Fibroblast of skin of right quadriceps (primary cell): ENCODE measurements at places on chromosomes 6 and 20.

GRCh38 chr6:10882657-10883171 lies 873 bp upstream of the GCM2 start:
- DNase-seq = no peak

DNA sequence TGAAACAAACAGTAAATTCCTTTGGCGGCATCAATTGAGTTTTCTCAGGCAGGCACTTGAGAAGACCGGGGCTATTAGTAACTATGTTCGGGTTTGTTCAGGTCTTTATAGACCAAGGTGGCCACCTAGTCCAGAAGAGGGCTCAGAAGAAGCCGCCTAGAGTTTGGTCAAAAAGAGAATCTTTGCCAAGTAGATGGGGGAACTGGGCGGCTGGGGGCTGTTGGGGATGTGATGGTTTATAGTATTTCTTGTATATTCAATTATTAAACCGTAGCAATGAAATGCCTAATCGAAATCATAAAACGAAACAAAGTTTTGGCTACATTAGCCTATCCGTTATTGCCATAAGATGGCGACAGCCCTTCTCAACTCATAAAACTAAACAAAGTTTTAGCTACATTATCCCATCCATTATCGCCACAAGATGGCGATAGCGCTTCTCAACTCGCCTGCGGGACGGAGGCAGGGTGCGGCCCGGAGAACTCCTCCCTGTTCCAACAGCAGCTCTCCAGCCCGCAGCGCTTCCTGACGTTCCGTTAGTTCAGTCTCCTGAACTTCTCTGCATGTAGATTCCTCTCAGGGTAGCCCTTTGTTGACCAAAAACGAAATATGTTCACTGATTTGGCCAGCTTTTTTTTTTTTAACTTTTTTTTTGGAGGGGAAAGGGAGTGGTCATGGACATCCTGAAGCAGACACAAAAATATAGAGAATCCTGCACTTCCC lies 120.5 kb upstream of the PRSS16 start:
- peak; percentile 90 for DNase-seq

- DNase-seq = no peak
Measured at GRCh38 chr6:152920016-152920415, 62.8 kb downstream of the FBXO5 start.

DNA sequence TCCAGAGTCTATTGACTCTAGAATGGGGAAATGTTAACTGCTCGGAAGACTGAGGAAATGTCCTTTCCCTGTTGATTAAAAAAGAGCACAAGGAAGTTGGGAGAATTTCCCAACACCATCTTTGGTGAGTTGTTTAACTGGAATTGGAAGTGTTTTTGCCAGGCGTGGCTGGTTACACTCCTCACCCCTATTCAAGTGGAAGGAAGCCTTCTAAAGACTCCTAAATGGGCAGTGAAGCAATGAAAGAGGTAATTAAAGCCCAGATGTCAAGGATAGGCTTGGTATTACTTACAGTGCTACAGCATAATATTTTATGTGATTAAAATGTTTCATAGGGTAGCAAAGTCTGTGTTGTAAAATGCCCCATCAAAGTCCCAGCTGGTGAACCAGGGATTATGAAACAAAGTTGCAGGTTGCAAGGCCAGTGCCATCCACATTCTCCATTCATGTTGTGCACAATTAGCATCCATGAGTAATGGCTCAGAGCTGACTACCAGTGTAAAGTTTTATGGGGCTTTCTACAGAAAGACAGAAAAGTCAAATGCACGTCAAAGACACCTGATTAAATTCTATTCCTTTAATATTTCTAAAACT lies 52.6 kb downstream of the BTBD3 start:
- DNase-seq = no peak

DNA sequence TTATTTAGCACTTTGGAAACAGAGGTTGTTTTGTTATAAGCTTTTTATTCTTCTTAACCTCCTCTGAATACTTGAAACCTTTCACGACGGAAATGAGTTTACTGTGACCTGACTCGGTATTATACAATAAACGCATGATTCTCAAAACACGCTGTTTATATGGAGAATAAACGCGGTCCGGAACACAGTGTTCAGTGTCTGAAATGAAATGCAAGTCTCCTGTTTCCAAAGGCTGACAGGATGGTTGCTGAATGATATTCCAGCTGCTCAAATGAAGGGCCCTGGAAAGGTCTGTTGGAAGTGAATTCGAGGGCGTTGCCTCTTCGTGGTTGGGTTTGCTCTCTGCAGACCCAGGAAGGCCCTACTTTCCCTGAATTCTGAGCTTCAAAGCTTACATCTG lies 83.4 kb downstream of the RSPH3 start:
- DNase-seq = no peak

GRCh38 chr6:136526196-136526930 lies 23.9 kb downstream of the MAP7 start:
- peak; percentile 58 for DNase-seq

DNA sequence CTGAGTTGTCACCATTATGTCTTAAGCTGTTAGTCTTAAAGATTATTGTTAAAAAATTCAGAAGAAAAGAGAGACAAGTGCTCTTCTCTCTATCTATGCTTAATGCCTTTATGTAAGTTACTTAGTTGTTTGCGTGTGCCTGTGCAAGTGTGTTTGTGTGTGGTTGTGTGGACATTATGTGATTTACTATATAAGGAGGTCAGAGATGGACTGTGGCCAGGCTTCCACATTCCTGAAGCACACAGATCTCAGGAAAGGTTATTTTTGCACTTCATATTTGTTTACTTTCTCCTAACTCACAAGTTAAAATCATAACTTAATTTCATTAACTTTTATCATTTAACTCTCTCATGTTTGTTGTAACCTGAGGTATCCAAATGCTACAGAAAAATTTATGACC lies 14.5 kb downstream of the ENPP4 start:
- DNase-seq = no peak

DNA sequence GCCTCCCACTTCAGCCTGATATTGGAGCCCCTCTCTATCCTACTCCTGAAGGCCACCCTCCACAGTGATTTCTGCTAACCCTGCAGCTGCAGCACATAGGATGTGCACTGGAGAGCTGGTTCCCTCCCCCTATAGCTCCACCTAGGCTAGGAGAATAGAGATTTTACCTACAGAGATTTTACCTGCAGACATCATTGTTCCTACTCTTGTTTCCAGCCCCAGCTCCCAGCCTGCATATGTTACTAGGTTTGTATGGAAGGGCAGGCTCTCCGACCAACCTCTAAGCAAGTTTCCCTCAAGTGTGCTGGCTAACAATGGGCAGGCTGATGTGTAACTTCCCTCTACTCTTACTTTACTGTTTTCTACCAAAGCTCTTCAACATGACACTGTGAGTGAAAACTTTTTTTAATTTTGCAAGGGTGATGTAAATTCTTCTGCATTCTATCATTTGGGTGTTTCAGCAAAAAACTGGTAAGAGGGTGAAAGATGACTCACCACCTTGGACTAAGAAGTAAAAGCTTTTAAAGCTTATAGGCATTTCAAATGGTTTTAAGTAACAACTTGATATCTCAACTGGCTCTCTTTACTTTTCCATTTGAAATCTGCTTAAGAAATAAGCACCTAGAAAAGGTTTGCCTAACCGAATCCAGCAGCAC lies 106.8 kb downstream of the CDK19 start:
- DNase-seq = peak; percentile 59

- peak; percentile 5 for DNase-seq
Measured at GRCh38 chr6:41167173-41167963, 4.5 kb upstream of the TREM2 start.

- no peak for DNase-seq
Measured at GRCh38 chr6:6006006-6006427, 708 bp downstream of the NRN1 start.

DNA sequence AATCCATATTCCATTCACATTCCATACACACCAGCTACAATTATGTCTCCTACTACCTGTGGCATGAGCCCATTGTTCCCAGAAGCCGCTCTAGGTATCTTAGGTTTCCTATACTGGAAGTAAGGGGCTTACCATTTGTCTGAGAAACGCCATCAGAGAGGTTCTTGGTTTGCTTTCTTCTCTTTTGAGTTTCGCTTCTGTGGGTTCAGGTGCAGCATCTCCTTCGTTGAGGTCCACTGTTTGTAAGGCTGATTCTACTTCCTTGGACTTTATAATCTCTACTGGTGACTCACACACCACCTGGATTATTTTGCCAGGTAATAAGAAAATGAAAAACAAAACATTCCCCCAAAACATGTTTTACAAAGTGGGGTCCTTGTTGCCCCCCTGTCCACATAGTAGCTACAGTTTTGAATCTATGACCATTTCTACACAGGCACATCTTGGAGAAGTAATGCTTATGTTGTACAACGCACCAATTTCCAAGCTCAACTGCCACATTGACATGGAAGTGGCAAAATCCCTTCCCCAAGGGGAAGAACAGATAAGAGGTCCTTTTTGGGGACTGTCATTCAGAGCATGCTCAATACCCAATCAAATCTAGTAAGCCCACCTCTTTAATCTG lies 103.5 kb downstream of the BCAS1 start:
- no peak for DNase-seq

- DNase-seq = no peak
Measured at GRCh38 chr20:2357114-2357513, 23.6 kb upstream of the TGM6 start.

- DNase-seq = no peak
Measured at GRCh38 chr20:10524643-10525042, 89.5 kb downstream of the SLX4IP start.

DNA sequence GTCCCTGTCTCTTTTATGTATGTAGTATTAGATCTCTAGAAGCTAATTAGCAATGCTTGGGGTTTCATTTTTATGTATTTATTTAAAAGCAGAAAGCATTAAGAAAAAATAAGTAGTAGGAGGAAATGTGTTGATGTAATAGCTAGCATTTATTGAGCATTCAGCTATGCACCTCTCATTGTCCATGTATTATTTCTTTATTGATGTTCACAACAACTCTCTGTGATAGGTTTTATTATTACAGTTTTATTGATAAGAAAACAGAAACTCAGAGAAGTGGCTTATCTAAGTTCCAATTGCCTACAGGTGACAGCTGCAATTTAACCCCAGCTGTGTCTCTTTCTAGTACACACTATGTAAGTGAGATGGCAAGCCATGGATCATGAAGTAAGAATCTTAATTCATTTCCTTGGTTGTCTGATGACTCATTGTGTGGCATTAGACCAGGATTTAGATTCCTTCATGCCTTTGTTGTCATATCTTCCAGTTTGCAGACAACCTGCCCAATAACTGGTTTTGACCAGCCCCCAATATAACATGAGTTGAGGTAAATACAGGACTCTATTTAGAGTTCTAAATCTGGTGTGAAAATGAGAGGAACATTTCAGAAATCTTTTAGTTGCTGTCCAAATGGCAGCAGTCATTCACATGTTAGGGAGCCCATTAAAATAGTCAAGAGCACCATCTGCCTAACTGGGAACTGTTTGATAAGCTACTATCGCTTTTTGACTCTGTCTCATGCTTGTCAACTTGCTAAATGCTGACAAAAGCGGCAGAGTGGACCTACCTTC lies 170.8 kb upstream of the PHACTR1 start:
- peak; percentile 84 for DNase-seq

GRCh38 chr6:160791459-160791858 lies 89.4 kb downstream of the PLG start:
- DNase-seq = no peak

GRCh38 chr6:143842461-143842901 lies 657 bp upstream of the LTV1 start:
- no peak for DNase-seq

DNA sequence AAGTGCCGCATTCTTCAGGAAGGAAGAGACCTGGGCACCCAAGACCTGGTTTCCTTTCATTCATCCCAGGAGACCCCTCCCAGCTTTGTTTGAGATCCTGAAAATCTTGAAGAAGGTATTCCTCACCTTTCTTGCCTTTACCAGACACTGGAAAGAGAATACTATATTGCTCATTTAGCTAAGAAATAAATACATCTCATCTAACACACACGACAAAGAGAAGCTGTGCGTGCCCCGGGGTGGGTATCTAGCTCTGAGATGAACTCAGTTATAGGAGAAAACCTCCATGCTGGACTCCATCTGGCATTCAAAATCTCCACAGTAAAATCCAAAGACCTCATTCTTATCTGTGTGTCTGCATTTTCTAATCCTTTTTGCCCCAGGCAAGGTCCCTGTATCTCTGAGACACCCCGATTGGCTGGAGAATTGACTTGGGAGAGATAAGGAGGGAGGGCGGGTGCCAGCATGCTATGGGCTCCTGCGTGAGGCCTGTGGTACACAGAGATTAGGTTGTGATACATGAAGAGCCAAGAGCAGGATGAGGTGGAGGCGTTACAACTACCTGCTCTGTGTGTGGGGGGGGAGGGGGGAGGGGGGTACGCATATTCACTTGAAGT lies 4.8 kb downstream of the MUC21 start:
- no peak for DNase-seq

DNA sequence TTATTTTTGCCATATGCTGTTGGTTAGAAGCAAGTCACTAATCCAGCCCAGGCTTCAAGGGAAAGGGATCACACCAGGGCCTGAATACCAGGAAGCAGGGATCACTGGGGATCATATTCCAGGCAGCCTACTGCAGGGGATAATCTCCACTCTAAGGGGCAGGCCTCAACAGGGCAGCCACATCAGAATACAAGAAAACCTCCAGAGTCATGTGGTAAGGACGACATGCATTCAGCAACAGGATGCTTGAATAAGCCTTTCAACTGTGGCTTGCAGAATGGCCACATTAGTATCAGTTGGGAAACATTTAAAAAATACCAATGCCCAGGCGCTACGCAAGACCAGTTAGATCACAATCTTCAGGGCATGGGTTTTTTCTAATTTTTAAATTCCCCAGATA lies 109.1 kb downstream of the LY86 start:
- peak; percentile 32 for DNase-seq

DNA sequence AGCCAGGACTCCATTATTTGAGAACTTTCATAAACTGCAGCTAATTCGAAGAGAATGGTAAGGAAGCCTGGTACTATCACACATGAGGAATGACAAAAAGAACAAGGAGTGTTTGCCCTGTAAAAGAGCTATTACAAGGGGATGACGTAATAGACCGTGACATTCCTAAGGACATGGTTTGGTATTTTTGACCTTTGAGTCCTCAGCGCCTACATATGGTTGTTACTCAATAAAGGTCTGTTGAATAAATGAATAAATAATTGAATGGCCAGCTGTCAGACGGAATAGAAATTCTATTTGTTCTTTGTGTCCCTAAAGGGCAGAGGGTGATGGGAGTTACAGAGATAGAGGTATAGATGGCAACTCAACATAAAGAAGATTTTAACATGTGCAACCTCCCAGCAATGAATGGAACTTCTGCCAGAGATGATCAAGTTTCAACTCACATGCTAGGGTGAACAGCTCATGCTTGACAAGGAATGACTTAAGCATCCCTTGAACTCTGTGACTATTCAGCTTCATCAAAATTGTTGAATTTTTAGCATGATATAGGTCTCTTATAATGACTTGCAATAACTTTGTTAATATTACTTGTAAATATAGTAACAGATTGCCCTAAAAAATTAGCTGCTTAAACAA lies 115.4 kb downstream of the TENT5A start:
- DNase-seq = no peak

GRCh38 chr6:143810745-143811144 lies 32.4 kb upstream of the LTV1 start:
- no peak for DNase-seq

DNA sequence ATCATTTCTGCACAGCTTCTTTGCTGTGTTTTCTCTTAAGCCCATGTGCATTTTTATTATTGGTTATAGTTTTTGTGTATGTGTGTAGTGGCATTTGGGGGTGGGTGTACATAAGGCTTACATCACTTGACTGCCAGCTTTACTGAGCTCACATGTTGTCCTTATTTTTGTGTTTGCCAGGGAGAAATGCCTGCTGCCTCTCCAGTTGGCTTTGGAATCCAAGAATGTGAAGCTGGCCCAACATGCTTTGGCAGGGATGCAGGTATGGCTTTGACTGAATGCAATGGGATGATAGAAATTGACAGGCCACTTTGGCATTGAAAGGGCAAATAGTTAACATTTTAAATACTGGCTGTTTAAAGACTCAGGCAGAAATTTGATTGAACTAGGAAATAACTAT lies 11.4 kb downstream of the PBOV1 start:
- no peak for DNase-seq
